Lung (tissue), 17 donors: ENCODE measurements at places on chromosomes 4 and X. TPM values are rescaled to one million over a fixed set of nuclear protein-coding genes. Genes with fewer than 3 reads are reported as not detected.

DNA sequence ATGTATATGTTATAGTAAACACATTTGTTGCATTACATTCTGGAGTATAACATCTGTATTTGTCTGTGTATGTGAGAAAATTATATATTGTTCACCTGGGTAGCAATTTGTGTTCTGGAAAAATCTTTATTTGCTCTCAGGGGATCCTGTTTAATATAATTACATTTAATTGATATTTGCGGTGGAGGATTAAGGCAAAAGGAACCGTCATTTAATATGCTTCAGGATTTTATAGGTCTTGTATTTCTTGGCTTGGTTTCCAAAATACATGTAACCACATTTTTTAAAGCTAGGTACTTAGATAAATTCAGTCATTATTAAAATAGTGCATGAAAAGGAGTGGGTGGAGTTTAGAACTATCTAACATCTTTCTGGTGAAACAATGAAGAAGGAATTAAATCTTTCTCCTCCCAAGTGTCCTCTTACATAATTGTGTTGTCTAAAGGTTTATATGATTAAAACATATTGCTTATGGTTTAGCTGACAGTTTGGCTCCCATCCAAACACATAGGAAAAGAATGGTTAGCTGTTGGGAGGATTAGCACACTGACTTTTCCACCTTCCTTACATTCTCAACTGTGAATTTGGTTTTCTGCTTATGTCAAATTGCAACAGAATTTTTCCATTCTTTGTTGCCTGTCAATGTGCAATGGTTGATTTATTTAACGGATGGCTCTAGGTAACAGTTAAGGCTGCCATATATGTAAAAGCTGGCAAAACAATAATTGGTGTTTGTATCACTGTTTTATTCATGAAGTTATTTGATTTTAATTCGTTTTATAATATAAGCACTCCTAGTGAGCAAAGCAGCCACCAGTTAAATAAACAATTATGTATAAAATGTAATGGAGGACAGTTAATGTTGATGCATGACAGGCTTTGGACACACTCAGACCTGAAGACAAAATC is 250.8 kb upstream of the SFRP2 start:
- DNase-seq, result no peak
- H3K27me3 ChIP-seq, result no peaks in the 10 kb centered on the region
- H3K27ac ChIP-seq, result no peak overlapping the region
- no peaks in the 10 kb centered on the region for H3K36me3 ChIP-seq
- no peaks in the 10 kb centered on the region for H3K4me1 ChIP-seq
- no peak overlapping the region for H3K4me3 ChIP-seq

- no peaks in the 10 kb centered on the region for H3K4me1 ChIP-seq
- no peak for DNase-seq
- H3K27me3 ChIP-seq, result no peaks in the 10 kb centered on the region
These were observed 576.2 kb upstream of the CT83 start for GRCh38 chrX:117038918-117039440.

DNA sequence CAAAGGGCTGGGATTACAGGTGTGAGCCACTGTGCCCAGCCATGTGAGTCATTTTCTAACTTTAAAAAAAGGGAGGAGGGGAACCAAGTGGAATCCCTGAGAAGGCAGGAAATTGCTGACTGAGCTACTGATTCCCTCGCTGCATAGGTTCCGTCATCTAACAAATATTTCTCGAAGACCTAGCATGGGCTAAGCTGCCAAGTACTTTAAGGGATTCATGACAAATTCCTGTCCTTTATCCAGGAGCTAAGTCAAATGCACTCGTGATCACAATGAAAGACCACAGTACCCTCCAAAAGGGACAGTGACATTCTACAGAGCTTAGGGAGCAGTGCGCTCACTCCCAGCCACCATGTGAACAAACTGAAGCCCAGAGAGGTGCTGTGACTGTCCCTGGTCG is 33.2 kb upstream of the MAN2B2 start:
- H3K4me3 ChIP-seq, result no peak overlapping the region
- H3K4me1 ChIP-seq, result no peaks in the 10 kb centered on the region
- no peak overlapping the region for H3K27ac ChIP-seq
- no peaks in the 10 kb centered on the region for H3K27me3 ChIP-seq
- no peak for DNase-seq

The CFP gene
- total RNA-seq, result 11.3 TPM

- H3K4me3 ChIP-seq, result no peak overlapping the region
- no peak overlapping the region for H3K27ac ChIP-seq
- H3K27me3 ChIP-seq, result no peaks in the 10 kb centered on the region
- no peaks in the 10 kb centered on the region for H3K4me1 ChIP-seq
These were observed 61.8 kb downstream of the BMPR1B start for GRCh38 chr4:94819371-94820168.

The IL1RAPL1 gene
- 2.2 TPM for total RNA-seq

The FGD1 gene
- 3.6 TPM for total RNA-seq

DNA sequence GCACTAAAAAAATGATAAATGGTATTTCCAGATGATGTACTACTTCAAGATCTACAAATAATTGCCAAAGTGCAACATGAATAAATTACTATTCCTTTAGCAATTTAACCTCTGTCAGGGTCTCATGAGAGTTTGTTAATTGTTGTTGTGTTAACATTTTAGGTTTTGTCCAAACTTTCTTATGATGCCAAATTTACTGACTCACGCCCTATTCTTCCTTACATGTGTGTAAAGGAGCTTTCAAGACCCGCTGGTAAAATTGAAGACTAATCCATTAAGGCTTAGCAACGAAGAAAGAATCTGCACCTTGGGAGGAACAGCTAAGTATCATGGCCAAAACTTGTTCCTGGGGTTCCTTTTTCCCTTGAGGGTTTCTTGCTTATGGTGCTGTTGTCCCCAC is 252.7 kb upstream of the JADE1 start:
- no peak overlapping the region for H3K4me3 ChIP-seq
- peaks cover 10% of the 10 kb centered on the region for H3K4me1 ChIP-seq
- H3K27me3 ChIP-seq, result no peaks in the 10 kb centered on the region
- no peak overlapping the region for H3K27ac ChIP-seq
- no peaks in the 10 kb centered on the region for H3K36me3 ChIP-seq
- no peak for DNase-seq

DNA sequence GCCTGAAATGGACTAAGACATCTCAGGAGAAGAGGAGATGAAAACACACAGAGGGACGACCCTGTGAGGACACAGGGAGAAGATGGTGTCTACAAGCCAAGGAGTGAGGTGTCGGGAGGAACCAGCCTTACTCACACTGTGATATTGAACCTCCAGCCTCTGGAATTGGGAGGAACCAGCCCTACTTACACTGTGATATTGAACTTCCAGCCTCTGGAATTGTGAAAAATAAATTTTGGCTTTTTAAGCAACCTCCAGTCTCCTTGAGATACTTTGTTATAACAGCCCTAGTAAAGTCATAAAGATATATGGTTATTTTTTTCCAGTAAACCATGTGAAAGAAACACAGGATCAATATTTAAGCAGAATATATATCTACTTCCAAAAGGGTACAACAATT is 76.5 kb downstream of the DHRSX start:
- peaks cover 3% of the 10 kb centered on the region for H3K36me3 ChIP-seq
- H3K27ac ChIP-seq, result no peak overlapping the region
- no peaks in the 10 kb centered on the region for H3K27me3 ChIP-seq
- H3K4me3 ChIP-seq, result no peak overlapping the region
- no peak for DNase-seq
- H3K4me1 ChIP-seq, result no peaks in the 10 kb centered on the region

The MAMLD1 gene
- 2.8 TPM for total RNA-seq

The SLC7A11 gene
- total RNA-seq, result 3.9 TPM

GRCh38 chr4:177161781-177162180 is 147.9 kb upstream of the NEIL3 start:
- H3K4me3 ChIP-seq, result no peak overlapping the region
- H3K27me3 ChIP-seq, result no peaks in the 10 kb centered on the region
- H3K4me1 ChIP-seq, result no peaks in the 10 kb centered on the region
- DNase-seq, result no peak
- no peak overlapping the region for H3K27ac ChIP-seq

GRCh38 chr4:174418640-174419212 is 103.6 kb downstream of the HPGD start:
- H3K36me3 ChIP-seq, result no peaks in the 10 kb centered on the region
- H3K4me1 ChIP-seq, result peaks cover 7% of the 10 kb centered on the region
- H3K4me3 ChIP-seq, result no peak overlapping the region
- no peak overlapping the region for H3K27ac ChIP-seq
- DNase-seq, result no peak

DNA sequence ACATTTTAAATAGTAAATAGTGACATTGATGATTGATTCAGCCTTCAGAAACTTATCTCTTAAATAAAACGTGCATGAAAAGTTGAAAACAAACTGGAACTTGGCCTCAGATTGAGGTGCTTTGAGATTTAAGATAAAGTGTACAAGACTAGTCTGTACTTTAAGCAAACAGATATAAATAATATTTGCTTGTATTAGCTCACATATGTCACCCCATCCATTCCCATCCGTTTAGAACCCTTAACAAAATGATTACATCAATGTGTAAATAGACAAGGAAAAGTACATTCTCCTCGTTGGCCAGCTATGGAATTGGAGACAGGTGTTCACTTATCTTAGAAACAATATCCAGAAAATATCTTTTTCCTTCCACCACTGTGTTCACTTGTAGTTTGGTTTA is 130.8 kb downstream of the BANK1 start:
- no peaks in the 10 kb centered on the region for H3K4me1 ChIP-seq
- no peak overlapping the region for H3K27ac ChIP-seq
- no peaks in the 10 kb centered on the region for H3K27me3 ChIP-seq
- H3K36me3 ChIP-seq, result no peaks in the 10 kb centered on the region
- DNase-seq, result no peak
- no peak overlapping the region for H3K4me3 ChIP-seq

- H3K27ac ChIP-seq, result no peak overlapping the region
- no peaks in the 10 kb centered on the region for H3K36me3 ChIP-seq
- peaks cover 36% of the 10 kb centered on the region for H3K27me3 ChIP-seq
- no peak for DNase-seq
- H3K4me1 ChIP-seq, result no peaks in the 10 kb centered on the region
These were observed 93.2 kb upstream of the PRKX start for GRCh38 chrX:3806630-3807029.

- H3K27ac ChIP-seq, result no peak overlapping the region
- no peaks in the 10 kb centered on the region for H3K27me3 ChIP-seq
- H3K4me1 ChIP-seq, result no peaks in the 10 kb centered on the region
- no peaks in the 10 kb centered on the region for H3K36me3 ChIP-seq
- no peak for DNase-seq
- no peak overlapping the region for H3K4me3 ChIP-seq
These were observed 118.0 kb downstream of the SHISA3 start for GRCh38 chr4:42515156-42515884.

The BMP2K gene
- 35.2 TPM for total RNA-seq

DNA sequence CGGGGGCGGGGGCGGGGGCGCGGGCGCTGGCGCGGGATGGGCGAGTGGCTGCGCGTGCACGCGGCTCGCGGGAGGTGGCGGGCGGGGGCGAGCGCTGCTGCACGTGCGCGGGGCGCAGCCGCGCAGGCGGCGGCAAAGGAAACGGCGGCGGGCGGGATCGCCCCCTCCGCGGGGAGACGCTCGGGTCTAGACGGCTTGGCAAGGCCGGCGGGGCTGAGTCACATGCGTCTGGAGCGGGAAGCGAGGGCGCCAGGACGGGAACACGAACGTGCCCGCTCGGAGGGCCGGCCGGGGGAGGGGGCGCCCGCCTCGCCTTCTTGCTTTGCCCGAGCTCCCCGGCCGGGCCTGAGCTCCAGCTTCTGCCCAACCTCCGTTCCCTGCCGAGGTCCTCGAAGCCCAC is 4.3 kb upstream of the HAUS7 start:
- H3K36me3 ChIP-seq, result no peaks in the 10 kb centered on the region
- H3K4me1 ChIP-seq, result peaks cover 11% of the 10 kb centered on the region
- no peak overlapping the region for H3K4me3 ChIP-seq

The GPRASP2 gene
- 23.9 TPM for total RNA-seq

The COL4A6 gene
- total RNA-seq, result 2.7 TPM

The YY2 gene
- 2.0 TPM for total RNA-seq

The AFF2 gene
- 13.0 TPM for total RNA-seq

DNA sequence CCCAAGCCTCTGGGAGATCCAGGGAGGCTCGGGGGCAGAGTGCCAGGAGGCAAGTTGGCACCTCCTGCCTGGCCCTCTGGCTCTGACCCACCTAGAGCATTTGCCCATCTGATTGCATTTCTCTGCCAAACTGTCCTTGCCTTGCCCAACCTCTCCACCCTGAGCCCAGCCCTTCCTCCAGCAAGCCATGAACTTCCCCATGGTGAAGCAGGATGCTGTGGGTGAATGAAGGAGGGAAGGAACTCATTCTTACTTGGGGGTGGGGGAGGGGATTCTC is 9.3 kb upstream of the CNGA2 start:
- no peaks in the 10 kb centered on the region for H3K27me3 ChIP-seq
- peak; percentile 4 for DNase-seq
- no peaks in the 10 kb centered on the region for H3K36me3 ChIP-seq
- no peaks in the 10 kb centered on the region for H3K4me1 ChIP-seq
- H3K4me3 ChIP-seq, result no peak overlapping the region

- peaks cover 58% of the 10 kb centered on the region for H3K4me1 ChIP-seq
- no peak overlapping the region for H3K4me3 ChIP-seq
- H3K36me3 ChIP-seq, result no peaks in the 10 kb centered on the region
- H3K27ac ChIP-seq, result no peak overlapping the region
- DNase-seq, result no peak
- no peaks in the 10 kb centered on the region for H3K27me3 ChIP-seq
These were observed 14.6 kb downstream of the SH3RF1 start for GRCh38 chr4:169256101-169256612.

The REELD1 gene
- 0.86 TPM for total RNA-seq

DNA sequence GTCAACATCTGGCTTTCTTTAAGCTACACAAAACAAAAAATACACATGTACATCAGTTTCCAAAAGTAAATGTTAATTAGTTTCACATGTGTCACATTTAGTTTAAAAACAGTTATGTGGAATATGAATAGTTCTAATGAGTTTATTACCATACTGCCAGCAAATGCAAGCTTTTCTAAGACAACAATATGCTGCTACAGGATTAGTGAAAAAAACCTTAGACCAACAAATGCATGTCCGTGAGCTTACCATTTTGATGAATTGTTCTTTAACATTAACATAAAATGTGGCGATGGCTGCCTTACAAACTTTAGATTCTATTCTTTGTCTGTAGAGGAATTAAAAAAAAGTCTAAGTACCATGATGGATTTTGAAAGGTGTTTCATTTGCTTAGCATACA is 31.8 kb downstream of the CENPU start:
- DNase-seq, result no peak
- peaks cover 12% of the 10 kb centered on the region for H3K36me3 ChIP-seq
- no peak overlapping the region for H3K4me3 ChIP-seq
- no peak overlapping the region for H3K27ac ChIP-seq
- no peaks in the 10 kb centered on the region for H3K27me3 ChIP-seq

The IL15 gene
- 5.6 TPM for total RNA-seq

The CT83 gene
- not detected for total RNA-seq

DNA sequence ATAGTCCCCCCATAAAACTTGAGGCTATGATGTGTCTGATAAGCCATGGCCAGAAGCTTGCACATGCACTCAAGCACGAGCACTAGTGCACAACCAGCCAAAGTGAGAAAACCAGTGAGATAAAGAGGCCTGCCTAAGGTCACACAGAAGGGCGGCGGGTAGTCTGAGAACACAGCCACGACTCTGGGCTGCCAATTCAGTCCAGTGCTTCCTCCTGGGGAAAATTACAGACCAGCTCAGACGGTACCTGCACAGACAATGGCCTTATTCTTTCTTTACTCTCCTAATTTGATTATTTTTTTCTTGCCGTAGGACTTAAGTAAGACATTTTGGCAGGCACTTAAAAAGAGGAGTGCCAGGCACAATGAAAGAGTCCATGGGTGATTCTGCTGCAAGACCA is 533.2 kb upstream of the FAT1 start:
- no peaks in the 10 kb centered on the region for H3K4me1 ChIP-seq
- H3K36me3 ChIP-seq, result no peaks in the 10 kb centered on the region
- no peak overlapping the region for H3K4me3 ChIP-seq
- H3K27me3 ChIP-seq, result no peaks in the 10 kb centered on the region
- no peak overlapping the region for H3K27ac ChIP-seq
